ENCODE measurements at places on chromosomes 11 and 22. TPM values are rescaled to one million over a fixed set of nuclear protein-coding genes. Genes with fewer than 3 reads are reported as not detected.

GTSE1 gene
- 2.2 TPM for total RNA-seq

DNA sequence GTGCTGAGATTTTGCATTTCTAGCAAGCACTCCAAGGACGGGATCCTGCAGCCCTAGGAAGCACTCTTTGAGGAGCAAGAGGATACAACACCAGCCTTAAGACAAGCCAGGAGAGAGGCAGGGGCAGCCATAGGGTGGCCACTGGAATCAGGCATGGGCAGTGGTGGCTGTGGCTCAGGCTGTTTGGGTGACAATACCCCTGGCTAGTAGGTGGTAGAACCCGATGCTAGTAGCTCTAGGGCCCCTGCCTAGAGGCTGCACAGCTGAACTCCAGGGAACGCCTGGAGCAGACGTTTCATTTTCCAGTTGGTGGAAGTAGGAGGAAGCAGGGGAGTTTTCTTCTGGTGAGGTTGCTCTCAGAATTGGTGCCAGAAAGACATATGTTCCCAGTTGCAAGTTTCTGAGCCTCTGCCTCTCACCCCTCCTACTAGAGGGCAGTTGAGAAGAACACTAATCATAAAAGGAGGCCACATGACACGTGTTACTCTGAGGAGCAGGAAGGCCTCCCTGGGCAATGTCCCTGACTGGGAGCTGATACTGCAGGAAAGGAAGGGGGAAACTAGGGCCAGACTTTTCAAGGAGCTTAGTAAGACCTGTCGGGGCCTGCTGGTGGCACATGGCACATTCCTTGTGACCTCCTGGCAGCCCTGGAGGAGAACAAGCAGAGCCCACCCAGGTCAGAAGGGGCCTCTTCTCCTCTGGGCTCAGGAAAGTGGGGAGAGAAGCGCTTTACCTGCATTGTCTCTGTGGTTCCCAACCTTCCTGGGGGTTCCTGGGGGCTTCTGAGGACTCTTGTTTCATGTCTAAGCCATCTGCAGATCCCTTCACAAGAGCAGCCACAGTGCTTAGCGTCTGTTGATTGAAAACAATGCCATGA, 56.6 kb upstream of the DRD2 start:
- H3K27ac ChIP-seq, result no peak overlapping the region
- H3K4me1 ChIP-seq, result peaks cover 10% of the 10 kb centered on the region
- no peak overlapping the region for H3K4me3 ChIP-seq
- no peaks in the 10 kb centered on the region for H3K27me3 ChIP-seq
- DNase-seq, result peak; percentile 84
- H3K36me3 ChIP-seq, result no peaks in the 10 kb centered on the region

OR51B2 gene
- total RNA-seq, result not detected

C11orf52 gene
- 1.5 TPM for total RNA-seq

ARHGEF17 gene
- 32.9 TPM for total RNA-seq

SLC22A8 gene
- total RNA-seq, result not detected

DNA sequence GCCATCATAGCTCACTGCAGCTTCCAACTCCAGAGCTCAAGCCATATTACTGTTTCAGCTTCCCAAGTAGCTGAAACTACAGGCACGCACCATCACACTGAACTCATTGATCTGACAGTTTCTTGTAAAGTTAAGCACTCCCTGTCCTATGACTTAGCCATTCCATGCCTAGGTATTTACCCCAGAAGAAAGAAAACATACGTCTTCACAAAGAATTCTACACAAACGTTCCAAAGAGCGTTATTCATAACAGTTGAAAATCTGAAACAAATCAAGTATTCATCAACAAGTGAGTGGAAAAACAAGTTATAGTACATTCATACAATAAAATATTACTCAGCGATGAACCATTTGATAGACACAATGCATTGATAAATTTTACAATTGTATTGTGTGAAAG, 7.8 kb upstream of the NLRP10 start:
- no peaks in the 10 kb centered on the region for H3K27me3 ChIP-seq
- no peak overlapping the region for H3K4me3 ChIP-seq
- H3K36me3 ChIP-seq, result no peaks in the 10 kb centered on the region

- no peak overlapping the region for H3K4me3 ChIP-seq
- no peaks in the 10 kb centered on the region for H3K36me3 ChIP-seq
- no peaks in the 10 kb centered on the region for H3K4me1 ChIP-seq
- H3K27ac ChIP-seq, result no peak overlapping the region
Observed at GRCh38 chr11:82080160-82080559, 653.5 kb downstream of the FAM181B start.

GRCh38 chr22:25404556-25404927, 159.9 kb upstream of the GRK3 start:
- peak overlapping the region; percentile 95 for H3K27ac ChIP-seq
- H3K4me3 ChIP-seq, result peak overlapping the region; percentile 80
- H3K4me1 ChIP-seq, result peaks cover 50% of the 10 kb centered on the region
- no peak for DNase-seq
- no peaks in the 10 kb centered on the region for H3K36me3 ChIP-seq

SCGB1C1 gene
- not detected for total RNA-seq

BID gene
- 36.3 TPM for total RNA-seq

TP53I11 gene
- total RNA-seq, result 50.6 TPM

VWCE gene
- 3.4 TPM for total RNA-seq

DNA sequence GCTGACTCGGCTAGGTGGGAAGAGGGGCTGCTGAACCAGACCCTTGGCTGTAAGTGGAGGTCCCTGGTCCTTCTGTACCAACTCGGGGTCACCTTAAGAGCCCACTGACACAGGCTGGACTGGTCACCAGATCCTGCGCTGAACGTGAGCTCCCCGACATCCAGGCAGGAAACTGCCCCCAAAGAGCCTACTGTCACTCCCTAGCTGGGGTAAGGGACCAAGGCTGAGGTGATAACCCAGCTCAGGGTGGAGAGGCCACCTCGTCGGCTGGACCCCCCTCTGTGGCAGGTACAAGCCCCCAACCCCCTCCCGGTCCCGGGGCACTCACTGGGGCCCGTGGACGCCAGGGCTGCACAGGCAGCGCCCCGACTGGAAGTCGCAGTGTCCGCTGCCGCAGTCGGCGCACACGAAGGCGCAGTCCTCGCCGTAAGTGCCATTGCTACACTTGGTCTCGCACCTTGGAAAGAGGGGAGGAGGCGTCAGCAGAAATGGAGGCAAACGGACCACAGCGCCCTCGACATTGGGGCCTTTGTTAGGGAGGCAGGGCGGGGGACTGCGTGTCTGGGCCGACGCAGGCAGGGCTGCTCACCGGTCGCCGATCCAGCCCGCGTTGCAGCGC, 7.4 kb downstream of the SCARF2 start:
- H3K27ac ChIP-seq, result no peak overlapping the region
- H3K36me3 ChIP-seq, result no peaks in the 10 kb centered on the region
- H3K4me1 ChIP-seq, result peaks cover 48% of the 10 kb centered on the region
- H3K27me3 ChIP-seq, result no peaks in the 10 kb centered on the region

GRCh38 chr11:94330789-94331188, 26.4 kb downstream of the IZUMO1R start:
- H3K27me3 ChIP-seq, result no peaks in the 10 kb centered on the region
- no peak overlapping the region for H3K4me3 ChIP-seq
- no peak overlapping the region for H3K27ac ChIP-seq
- H3K36me3 ChIP-seq, result no peaks in the 10 kb centered on the region
- no peak for DNase-seq

TRIM6 gene
- total RNA-seq, result 3.9 TPM

DNA sequence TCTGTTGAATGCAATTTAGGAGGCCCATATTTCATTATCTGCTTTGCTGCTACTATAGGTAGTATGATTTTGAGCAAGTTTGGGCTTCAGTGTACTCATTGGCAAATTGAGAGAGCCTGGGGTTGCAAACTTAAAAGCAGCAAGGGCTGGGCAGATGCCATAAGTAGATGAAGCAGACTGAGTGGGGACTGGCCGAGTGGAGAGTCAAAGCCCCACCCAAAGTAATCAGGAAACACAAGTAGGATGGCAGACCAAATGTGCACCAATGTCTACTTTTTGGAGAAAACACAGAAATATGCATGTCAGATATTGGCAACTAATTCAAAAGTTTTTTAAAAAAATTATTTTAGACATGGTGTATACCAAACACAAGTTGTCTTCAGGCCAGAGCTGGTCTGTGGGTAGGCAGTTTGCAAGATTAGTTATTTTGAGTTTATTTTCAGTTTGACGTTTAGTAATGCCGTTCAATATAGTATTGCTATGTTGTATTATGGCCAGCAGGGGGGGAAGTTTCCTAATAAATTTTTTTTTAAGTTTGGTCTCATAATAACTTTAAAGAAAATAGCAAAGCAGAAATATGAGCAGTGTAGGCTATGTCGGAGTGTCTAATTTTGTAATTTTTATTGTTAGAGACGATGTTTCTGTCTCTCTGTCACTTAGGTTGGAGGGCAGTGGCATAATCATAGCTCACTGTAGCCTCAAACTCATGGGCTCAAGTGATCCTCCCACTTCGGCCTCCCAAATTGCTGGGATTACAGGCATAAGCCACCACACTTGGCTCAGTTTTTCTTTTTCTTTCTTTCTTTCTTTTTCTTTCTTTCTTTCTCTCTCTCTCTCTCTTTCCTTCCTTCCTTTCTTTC, 105.1 kb downstream of the HIPK3 start:
- no peaks in the 10 kb centered on the region for H3K27me3 ChIP-seq
- no peak for DNase-seq
- no peaks in the 10 kb centered on the region for H3K36me3 ChIP-seq
- no peaks in the 10 kb centered on the region for H3K4me1 ChIP-seq
- H3K27ac ChIP-seq, result no peak overlapping the region

RTCB gene
- 42.2 TPM for total RNA-seq

GRCh38 chr11:58968251-58968711, 29.0 kb downstream of the GLYATL1 start:
- no peaks in the 10 kb centered on the region for H3K4me1 ChIP-seq
- no peak for DNase-seq
- H3K36me3 ChIP-seq, result no peaks in the 10 kb centered on the region
- no peak overlapping the region for H3K4me3 ChIP-seq
- H3K27me3 ChIP-seq, result no peaks in the 10 kb centered on the region
